ENCODE measurements at places on chromosomes 13 and 19.

- H3K4me3 ChIP-seq, result no peak overlapping the region
- peaks cover 7% of the 10 kb centered on the region for H3K36me3 ChIP-seq
- no peak for DNase-seq
- no peaks in the 10 kb centered on the region for H3K27me3 ChIP-seq
Measured at GRCh38 chr19:35169221-35169995, 14.9 kb downstream of the FXYD5 start.

DNA sequence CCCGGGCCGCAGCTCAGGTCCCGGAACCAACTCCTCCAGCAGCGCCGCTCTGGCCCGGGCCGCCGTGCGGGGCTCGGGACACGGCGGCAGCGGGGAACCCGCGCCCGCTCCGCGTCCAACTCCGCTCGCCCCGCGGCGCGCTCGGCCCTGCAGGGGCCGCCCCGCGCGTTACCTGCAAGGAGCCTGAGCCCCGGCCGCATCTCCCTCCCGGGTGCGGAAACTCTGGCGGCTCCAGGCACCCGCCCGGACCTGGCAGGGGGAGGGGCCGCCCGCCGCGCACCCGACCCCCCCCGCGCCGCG lies at the start of gene TMTC4:
Gene TMTC4, minus strand, starts transcription at position 224 of the 300 bp plus-strand sequence. CDS start 4,433 bp downstream, outside the sequence.
- H3K27ac ChIP-seq, result peak within 1 kb of the TSS; percentile 88
- peaks cover 4% of the 10 kb centered on the region for H3K36me3 ChIP-seq
- DNase-seq, result no peak
- H3K4me3 ChIP-seq, result peak within 1 kb of the TSS; percentile 87
- peaks cover 15% of the 10 kb centered on the region for H3K4me1 ChIP-seq

DNA sequence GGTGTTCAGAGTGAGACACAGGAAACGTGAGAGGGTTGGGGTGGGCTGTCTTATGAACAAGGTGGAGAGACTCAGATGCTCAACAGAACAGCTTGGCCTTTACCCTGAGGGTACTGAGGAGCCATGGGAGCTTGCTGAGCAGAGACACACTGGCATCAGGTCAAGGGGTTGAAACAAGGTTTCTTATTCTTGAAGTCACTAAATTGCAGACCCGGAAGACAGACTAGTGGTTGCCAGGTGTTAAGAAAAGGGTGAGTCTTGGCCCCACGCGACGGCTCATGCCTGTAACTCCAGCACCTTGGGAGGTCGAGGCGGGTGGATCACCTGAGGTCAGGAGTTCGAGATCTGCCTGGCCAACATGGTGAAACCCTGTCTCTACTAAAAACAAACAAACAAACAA lies 22.4 kb downstream of the CACNG6 start:
- H3K4me1 ChIP-seq, result no peaks in the 10 kb centered on the region
- no peaks in the 10 kb centered on the region for H3K36me3 ChIP-seq
- DNase-seq, result no peak
- H3K27ac ChIP-seq, result no peak overlapping the region
- peaks cover 4% of the 10 kb centered on the region for H3K27me3 ChIP-seq
- H3K4me3 ChIP-seq, result no peak overlapping the region

- H3K36me3 ChIP-seq, result no peaks in the 10 kb centered on the region
- no peaks in the 10 kb centered on the region for H3K27me3 ChIP-seq
- no peak overlapping the region for H3K4me3 ChIP-seq
Measured at GRCh38 chr13:21938636-21939035, 267.8 kb downstream of the FGF9 start.

- no peaks in the 10 kb centered on the region for H3K27me3 ChIP-seq
- no peaks in the 10 kb centered on the region for H3K4me1 ChIP-seq
- no peak overlapping the region for H3K27ac ChIP-seq
- no peak overlapping the region for H3K4me3 ChIP-seq
Measured at GRCh38 chr13:31909864-31910551, 121.6 kb upstream of the FRY start.

- H3K36me3 ChIP-seq, result no peaks in the 10 kb centered on the region
- DNase-seq, result no peak
- H3K27ac ChIP-seq, result no peak overlapping the region
- no peaks in the 10 kb centered on the region for H3K4me1 ChIP-seq
Measured at GRCh38 chr13:32115066-32115465, 83.5 kb downstream of the FRY start.

GRCh38 chr13:28753208-28753892 lies 34.6 kb upstream of the SLC46A3 start:
- peak overlapping the region; percentile 70 for H3K27ac ChIP-seq
- no peak overlapping the region for H3K4me3 ChIP-seq
- no peaks in the 10 kb centered on the region for H3K27me3 ChIP-seq
- DNase-seq, result peak; percentile 84

DNA sequence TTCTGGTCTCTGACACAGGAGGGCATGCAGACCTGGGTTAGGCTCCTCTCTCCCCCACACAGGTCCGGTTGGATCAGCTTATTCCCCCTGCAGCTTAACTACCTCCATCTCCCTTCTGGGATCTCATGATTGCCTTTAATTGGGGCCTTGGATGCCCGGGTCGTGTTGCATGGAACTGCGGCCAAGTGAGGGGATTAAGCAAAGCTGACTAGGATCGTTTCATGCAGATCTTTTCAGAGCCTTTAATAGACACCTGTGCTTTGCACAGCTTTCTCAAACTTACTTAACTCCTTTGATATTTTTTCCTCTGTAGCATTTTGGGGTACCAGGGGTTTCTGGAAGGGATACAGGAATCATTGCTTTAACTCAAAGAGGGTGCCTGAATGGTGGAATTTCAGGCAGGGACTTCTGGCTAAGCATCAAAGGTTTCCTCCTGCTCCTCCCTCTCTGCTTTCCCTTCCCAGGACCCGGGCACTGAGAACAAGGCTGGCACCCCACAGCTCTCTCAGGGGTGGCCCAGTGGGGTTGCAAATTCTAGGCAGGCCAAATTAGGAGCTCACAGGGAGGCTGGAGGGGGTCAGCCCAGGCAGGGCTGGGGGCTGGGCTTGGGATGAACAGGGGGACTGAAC lies 477 bp downstream of the NFILZ start:
- no peak overlapping the region for H3K27ac ChIP-seq
- no peaks in the 10 kb centered on the region for H3K27me3 ChIP-seq
- no peak overlapping the region for H3K4me3 ChIP-seq
- H3K4me1 ChIP-seq, result no peaks in the 10 kb centered on the region
- DNase-seq, result no peak

DNA sequence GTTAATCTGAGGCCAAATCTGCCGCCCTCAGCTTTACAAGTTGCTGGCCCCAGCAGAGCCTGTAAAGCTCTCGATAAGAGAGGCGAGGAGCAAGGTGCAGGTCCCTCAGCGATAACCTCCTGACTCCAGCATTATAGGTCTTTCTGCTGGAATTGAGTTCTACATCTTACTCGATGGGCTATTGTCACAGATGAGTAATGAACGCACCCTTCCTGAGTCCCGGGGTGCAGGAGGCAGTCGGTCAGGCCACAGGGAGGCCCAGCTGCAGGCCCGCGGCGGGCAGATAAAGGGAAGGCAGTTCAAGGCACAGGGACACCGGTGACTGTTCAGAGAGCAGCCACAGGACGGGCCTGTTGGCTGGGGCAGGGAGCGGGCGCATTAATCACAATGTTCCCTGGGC lies 157.6 kb upstream of the OBI1 start:
- H3K4me3 ChIP-seq, result no peak overlapping the region
- no peaks in the 10 kb centered on the region for H3K27me3 ChIP-seq
- H3K4me1 ChIP-seq, result peaks cover 4% of the 10 kb centered on the region

- DNase-seq, result no peak
- no peak overlapping the region for H3K27ac ChIP-seq
- H3K4me3 ChIP-seq, result no peak overlapping the region
- no peaks in the 10 kb centered on the region for H3K27me3 ChIP-seq
- no peaks in the 10 kb centered on the region for H3K36me3 ChIP-seq
Measured at GRCh38 chr13:47858042-47859025, 142.7 kb downstream of the SUCLA2 start.

DNA sequence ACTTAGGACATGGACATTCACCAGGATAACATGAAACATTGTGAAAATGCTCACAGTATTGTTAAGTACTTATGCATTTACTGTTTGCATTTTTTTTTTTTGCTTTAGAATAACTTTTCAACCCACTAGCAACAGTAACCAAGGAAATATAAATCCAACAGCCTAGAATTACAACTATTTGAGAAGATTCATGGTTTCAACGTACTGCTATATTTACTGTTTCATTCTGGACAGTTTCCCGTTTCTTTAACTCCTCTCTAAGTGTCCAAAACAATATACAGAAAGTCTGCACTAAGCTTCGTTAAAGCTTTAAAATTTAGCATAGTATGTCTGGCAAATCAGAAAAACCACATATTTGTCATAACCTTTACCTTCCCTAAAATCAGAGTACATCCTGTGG lies 2.7 kb downstream of the SMAD9 start:
- no peak overlapping the region for H3K27ac ChIP-seq
- no peaks in the 10 kb centered on the region for H3K4me1 ChIP-seq
- no peaks in the 10 kb centered on the region for H3K36me3 ChIP-seq
- peaks cover 33% of the 10 kb centered on the region for H3K27me3 ChIP-seq

GRCh38 chr13:36207672-36208071 lies 6.7 kb downstream of the SOHLH2 start:
- DNase-seq, result no peak
- H3K4me3 ChIP-seq, result no peak overlapping the region
- no peaks in the 10 kb centered on the region for H3K36me3 ChIP-seq
- H3K27ac ChIP-seq, result no peak overlapping the region
- no peaks in the 10 kb centered on the region for H3K27me3 ChIP-seq

DNA sequence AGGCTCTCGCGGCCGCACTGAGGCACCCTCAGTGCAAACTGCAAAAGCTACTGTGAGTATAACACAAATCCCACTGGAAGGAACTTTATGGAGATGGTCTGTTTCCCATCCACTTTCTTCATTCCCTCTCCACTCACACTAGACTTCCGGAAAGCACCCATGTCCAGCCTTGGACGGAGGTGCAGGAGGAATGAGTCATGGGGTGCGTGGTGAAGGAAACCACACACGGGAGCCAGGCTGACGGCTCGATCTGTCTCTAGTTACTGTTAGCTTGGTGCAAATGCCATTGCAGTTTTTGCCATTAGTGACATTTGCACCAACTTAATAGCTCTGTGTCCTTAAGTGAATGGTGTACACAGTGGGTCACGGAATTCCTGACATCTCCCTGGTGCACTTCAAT lies 14.6 kb downstream of the NLRP8 start:
- H3K27ac ChIP-seq, result no peak overlapping the region
- no peaks in the 10 kb centered on the region for H3K4me1 ChIP-seq
- no peaks in the 10 kb centered on the region for H3K36me3 ChIP-seq
- H3K27me3 ChIP-seq, result no peaks in the 10 kb centered on the region
- DNase-seq, result no peak
- H3K4me3 ChIP-seq, result no peak overlapping the region

GRCh38 chr13:113544896-113545295 lies 39.7 kb upstream of the TFDP1 start:
- no peak overlapping the region for H3K27ac ChIP-seq
- no peaks in the 10 kb centered on the region for H3K27me3 ChIP-seq
- no peak for DNase-seq
- no peak overlapping the region for H3K4me3 ChIP-seq

- no peaks in the 10 kb centered on the region for H3K4me1 ChIP-seq
- no peak overlapping the region for H3K4me3 ChIP-seq
- no peak for DNase-seq
Measured at GRCh38 chr13:25420161-25420560, 48.4 kb downstream of the ATP8A2 start.

DNA sequence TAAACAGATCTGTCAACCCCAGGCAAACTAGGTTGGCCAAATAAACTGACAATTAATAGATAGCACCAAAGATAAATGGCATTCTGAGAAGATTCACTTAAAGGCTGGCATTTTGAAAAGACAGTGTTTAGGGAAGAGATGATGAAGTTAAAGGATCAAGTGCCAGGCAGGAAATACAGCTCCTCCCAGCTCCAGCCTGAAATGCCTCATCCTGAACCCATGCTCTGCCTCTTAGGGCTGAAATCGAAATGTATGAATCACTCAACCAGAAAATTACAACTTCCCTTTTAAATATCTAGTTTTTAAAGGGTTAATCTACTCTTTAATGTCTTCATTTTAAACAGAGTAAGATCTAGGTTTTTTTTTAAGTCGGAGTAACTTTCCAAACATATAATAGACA lies 171.2 kb upstream of the UBL3 start:
- DNase-seq, result no peak
- H3K4me3 ChIP-seq, result no peak overlapping the region
- H3K36me3 ChIP-seq, result no peaks in the 10 kb centered on the region
- H3K4me1 ChIP-seq, result peaks cover 6% of the 10 kb centered on the region
- H3K27me3 ChIP-seq, result no peaks in the 10 kb centered on the region

GRCh38 chr13:73664851-73665250 lies 469.4 kb downstream of the KLF12 start:
- H3K4me3 ChIP-seq, result no peak overlapping the region
- no peak for DNase-seq
- no peaks in the 10 kb centered on the region for H3K27me3 ChIP-seq
- no peak overlapping the region for H3K27ac ChIP-seq
- no peaks in the 10 kb centered on the region for H3K4me1 ChIP-seq

GRCh38 chr19:41192574-41193429 lies at the start of gene CYP2S1:
Gene CYP2S1, plus strand, starts transcription at chr19:41193219. Its CDS starts 46 bp downstream, at chr19:41193265.
- peaks cover 18% of the 10 kb centered on the region for H3K4me1 ChIP-seq
- peaks cover 6% of the 10 kb centered on the region for H3K27me3 ChIP-seq
- H3K27ac ChIP-seq, result peak within 1 kb of the TSS; percentile 96
- H3K4me3 ChIP-seq, result peak within 1 kb of the TSS; percentile 93
- H3K36me3 ChIP-seq, result peaks cover 17% of the 10 kb centered on the region

- no peak for DNase-seq
- H3K36me3 ChIP-seq, result peaks cover 18% of the 10 kb centered on the region
- peaks cover 6% of the 10 kb centered on the region for H3K4me1 ChIP-seq
- no peaks in the 10 kb centered on the region for H3K27me3 ChIP-seq
Measured at GRCh38 chr13:113817860-113818691, 45.8 kb downstream of the GAS6 start.

DNA sequence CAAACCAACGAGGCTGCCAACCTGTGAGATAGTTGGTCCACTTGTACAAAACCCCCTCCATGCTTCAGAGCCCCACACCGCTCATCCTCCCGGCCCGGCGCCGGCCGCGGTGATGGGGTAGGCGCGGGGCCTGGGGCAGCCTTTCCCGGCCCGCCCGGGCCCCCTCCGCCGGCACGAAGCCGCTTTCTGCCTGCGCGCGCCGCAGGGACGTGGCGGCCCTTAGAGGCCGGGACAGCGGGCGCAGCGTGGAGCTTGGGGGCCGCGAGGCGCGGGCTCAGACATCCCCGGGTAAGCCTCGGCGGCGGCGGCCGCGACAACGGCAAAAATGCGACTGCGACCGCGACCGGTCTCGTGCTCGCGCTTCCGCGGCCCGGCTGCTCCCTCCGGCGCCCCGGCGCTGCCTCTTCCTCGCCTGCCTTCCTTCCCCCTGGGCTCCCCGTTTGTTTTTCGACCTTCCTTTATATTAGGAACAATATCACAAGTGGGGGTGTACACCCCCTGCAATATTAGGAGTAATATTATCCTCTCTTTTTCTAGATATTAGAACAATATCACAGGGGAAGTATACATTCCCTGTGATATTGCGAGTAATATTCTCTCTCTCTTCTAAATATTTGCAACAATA lies 53.9 kb upstream of the CEACAM21 start:
- no peak overlapping the region for H3K27ac ChIP-seq
- H3K4me3 ChIP-seq, result no peak overlapping the region
- no peaks in the 10 kb centered on the region for H3K4me1 ChIP-seq
- DNase-seq, result peak; percentile 18
- peaks cover 47% of the 10 kb centered on the region for H3K27me3 ChIP-seq
- no peaks in the 10 kb centered on the region for H3K36me3 ChIP-seq

- H3K36me3 ChIP-seq, result no peaks in the 10 kb centered on the region
- DNase-seq, result no peak
- no peak overlapping the region for H3K27ac ChIP-seq
- peaks cover 43% of the 10 kb centered on the region for H3K27me3 ChIP-seq
- H3K4me3 ChIP-seq, result peak overlapping the region; percentile 49
- H3K4me1 ChIP-seq, result peaks cover 3% of the 10 kb centered on the region
Measured at GRCh38 chr19:41940731-41941409, 12.6 kb upstream of the ERFL start.

All from large intestine (tissue), 12 donors.